ENCODE measurements at places on chromosomes 7 and 10.

- no peak for DNase-seq
These were observed 10.7 kb upstream of the SPOCK2 start for GRCh38 chr10:72098836-72099599.

DNA sequence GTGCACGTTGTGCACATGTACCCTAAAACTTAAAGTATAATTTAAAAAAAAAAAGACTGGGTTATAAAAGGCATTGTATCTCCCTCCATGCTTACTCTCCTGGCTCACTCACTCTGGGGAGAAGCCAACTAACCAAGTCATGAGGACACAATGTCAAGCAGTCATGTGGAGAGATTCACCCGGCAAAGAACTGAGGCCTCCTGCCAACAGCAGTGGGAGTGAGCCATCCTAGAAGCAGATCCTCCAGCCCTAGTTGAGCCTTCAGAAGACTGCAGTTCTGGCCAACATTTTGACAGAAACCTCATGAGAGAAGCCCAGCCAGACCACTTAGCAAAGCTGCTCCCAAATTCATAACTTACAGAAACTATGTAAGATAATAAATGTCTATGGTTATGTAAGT, 521.7 kb upstream of the FZD8 start:
- DNase-seq, result no peak

- no peak for DNase-seq
These were observed 119.5 kb downstream of the CCSER2 start for GRCh38 chr10:84447701-84448400.

DNA sequence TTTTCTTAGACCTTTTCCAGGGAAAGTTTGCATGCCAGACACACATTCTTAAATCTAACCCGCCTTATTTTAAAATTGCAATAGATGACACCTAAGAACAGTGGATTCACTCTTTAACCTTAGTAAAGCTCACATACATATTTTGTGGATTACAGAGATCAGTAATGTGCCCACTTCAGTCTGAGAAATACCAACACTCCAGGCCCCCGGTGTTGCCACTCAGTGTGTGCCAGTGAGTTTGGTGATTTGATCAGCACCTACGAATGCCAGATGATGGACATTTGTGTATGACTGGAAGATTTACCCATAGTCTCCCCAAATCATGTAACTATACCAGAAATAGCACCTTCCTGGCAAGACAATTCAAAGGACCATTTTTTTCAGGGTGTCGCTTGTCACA, 2.6 kb downstream of the LRRN3 start:
- DNase-seq, result no peak

DNA sequence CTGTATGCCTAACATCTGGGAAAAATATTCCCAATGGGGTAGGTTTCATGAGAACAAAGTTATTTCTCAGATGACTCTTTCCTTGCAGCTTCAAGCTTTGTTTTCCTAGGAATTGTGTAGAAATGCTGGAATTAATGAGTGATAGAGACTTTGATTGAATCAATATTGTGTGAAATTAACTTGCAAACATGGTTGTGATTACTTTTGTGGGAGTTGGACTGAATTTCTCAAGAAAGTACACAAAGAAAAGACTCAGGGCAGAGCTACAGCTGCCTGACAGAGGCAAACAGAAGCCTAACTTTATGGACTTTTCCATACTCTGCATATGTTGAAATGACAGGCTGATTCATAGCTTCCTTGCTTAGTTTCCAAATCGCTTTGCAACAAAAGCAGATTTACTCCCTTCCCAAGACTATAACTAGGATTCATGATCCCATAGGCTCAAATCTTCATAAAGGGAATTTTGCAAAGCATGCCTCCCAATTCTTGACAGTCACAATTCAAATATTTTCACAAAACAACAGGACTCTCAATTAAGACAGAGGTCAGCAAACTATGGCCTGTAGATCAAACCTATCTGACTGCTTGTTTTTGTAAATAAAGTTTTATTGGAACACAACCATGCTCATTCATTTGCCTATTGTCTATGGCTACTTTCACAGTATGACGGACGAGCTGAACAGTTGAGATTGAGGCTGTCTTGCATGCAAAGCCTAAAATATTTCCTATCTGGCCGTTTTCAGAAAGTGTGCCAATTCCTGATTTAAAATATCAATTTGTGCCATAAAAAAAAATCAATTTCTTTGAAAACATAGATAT, 27.6 kb downstream of the NRP1 start:
- no peak for DNase-seq

GRCh38 chr7:106015381-106016218, 52.5 kb downstream of the CDHR3 start:
- no peak for DNase-seq

- no peak for DNase-seq
These were observed 123.9 kb downstream of the DOCK4 start for GRCh38 chr7:112082306-112082705.

GRCh38 chr10:87626422-87626892, 33.2 kb upstream of the PAPSS2 start:
- peak; percentile 87 for DNase-seq

DNA sequence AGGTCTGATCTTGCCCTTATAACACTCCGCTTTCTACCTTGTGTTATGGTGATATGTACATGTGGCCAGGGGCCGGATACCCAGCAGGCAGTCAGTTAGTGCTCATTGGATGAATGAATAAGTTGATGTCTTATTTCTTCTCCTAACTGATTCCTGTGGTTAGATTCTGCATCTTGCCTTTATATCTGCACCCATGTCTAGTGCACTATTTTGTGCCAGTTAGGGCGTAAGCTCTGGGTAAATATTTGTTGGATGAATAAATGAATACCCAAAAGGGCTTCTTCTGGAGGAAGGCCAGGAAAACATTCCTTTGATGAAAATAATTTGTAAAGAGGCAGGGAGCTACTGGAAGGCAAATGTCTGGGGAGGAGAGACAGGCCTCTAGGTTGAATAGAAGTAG, 148.2 kb downstream of the CHN2 start:
- DNase-seq, result no peak

DNA sequence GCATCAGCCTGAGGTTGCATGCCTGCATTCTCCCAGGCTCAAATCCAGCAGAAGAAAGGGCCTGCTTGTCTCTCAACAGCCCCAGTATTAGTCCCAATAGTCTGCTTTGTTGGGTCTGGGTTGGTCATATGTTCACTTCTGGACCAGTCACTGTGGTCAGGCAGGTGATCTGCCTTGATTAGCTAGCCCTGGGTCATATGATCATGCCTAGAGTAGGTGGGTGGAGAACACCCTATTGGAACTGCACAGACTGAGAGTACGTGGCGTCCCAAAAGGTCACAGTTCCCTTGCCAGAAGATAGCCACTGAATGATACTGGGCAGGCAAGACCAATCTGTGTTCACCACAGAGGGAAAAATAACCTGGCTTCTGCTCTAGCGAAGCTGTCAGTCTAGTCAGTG, 80.1 kb downstream of the SH2D4B start:
- no peak for DNase-seq

GRCh38 chr7:88278881-88279280, 27.8 kb downstream of the STEAP4 start:
- DNase-seq, result no peak

- no peak for DNase-seq
These were observed 65.8 kb upstream of the PRKAR2B start for GRCh38 chr7:106978425-106979420.

DNA sequence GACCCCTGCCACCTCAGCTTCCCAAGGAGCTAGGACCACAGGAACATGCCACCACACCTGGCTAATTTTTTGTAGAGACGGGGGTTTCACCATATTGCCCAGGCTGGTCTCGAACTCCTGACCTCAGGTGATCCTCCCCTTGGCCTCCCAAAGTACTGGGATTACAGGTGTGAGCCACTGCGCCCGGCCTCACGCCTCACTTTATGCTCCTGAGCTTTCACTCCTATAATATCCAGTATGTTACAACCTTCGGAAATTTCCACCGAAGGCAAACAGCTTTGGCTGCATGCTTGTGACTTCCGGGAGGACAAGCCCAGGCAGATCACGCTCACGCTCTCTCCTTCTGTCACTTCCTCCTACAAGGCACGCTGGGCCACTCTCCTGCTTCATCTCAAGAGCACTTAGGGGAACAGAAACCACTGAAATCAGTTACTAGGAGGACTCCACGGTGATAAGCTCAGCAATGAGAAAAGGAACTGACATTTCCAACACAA, 4.4 kb upstream of the MAD1L1 start:
- no peak for DNase-seq

All from ELF-1 (cell line).